ENCODE measurements at places on chromosomes 11 and 22.

GRCh38 chr11:2527621-2528291 lies 82.9 kb downstream of the KCNQ1 start:
- DNase-seq = no peak

GRCh38 chr11:14537134-14537599 lies 17.0 kb upstream of the PSMA1 start:
- no peak for DNase-seq

GRCh38 chr11:7430496-7430895 lies 54.8 kb upstream of the OLFML1 start:
- no peak for DNase-seq

DNA sequence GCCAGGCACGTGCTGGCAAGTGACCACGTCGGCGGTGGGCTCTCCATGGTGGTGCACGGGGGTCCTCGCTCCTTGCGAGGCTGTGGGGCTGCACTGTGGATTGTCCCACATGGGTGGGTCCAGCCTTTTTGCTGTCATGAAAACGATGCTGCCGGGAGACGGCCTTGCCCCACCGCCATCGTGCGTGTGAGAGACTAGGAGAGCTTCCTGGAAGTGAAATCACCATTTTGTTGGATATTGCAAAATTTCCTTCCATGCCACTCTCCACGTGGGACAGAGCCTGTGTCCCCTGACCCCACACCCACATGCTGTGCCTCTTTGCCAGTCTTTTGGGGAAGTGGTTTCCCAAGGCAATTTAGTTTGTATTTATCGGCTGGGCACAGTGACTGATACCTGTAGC lies 18.2 kb upstream of the GRAMD4 start:
- no peak for DNase-seq

GRCh38 chr11:2480874-2481220 lies 36.0 kb downstream of the KCNQ1 start:
- no peak for DNase-seq

- no peak for DNase-seq
Measured at GRCh38 chr11:206526-207207, 532 bp downstream of the BET1L start.

- no peak for DNase-seq
Measured at GRCh38 chr11:73383249-73384124, 7.3 kb downstream of the RELT start.

DNA sequence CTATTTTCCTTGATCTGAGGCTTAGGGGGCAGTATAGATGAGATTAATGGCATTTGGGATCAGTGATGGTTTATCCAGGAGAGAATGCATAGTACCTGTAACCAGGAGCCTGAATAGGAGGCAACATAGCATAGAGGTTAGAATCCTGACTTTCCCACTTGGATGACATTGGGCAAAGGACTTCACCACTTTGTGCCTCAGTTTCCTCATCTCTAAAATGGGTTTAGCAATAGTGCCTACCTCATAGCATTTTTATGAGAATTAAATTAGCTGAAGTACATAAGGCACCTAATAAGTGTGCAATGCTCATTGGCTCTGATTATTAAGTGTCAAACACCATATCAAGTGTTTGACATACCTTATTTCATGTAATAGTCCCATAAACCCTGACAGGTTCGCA lies 30.8 kb downstream of the CD44 start:
- no peak for DNase-seq

DNA sequence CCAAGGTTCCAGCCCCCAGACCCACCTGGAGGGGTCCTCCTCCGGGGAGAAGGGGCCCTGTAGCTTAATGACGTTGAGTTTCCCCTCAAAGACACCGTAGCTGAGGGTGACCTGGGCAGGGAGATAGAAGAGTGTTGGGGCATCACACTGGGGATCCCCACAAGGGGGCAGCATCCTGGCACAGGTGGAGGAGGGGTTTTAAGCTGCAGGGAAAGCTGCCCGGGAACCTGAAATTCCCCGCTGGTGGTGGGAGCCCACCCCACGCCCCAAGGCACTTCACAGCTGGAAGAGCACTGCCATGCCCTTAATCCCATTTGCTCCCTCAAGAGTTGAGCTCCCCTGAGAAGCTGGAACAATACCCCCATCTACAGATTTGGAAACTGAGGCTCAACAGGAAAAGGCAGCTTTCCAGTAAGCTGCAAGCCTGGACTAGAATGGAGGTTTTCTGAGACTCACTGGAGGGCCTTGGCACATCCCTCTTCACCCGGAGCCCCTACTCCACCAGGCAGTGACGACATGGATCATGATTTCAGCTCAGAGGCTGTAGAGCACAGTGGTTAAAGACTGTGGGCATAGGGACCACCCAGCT lies 13.7 kb downstream of the MFNG start:
- DNase-seq = peak; percentile 34

GRCh38 chr22:36104435-36104834 lies 56.1 kb downstream of the APOL3 start:
- DNase-seq = no peak

- no peak for DNase-seq
Measured at GRCh38 chr11:67369801-67370284, 3.6 kb downstream of the CLCF1 start.

GRCh38 chr11:133834682-133835592 lies 10.4 kb downstream of the SPATA19 start:
- DNase-seq = peak; percentile 39
